Activated T-helper 1 cell treated with anti-CD3 and anti-CD28 coated beads, Interleukin-2, amount 50 U/mL, for 16 hours (primary cell): ENCODE measurements at places on chromosomes 7 and 10.
A peak's percentile ranks its signal among the peaks of the same experiment; 100 is the strongest.

GRCh38 chr10:77602231-77602912, 35.2 kb downstream of the KCNMA1 start:
- no peak for DNase-seq

DNA sequence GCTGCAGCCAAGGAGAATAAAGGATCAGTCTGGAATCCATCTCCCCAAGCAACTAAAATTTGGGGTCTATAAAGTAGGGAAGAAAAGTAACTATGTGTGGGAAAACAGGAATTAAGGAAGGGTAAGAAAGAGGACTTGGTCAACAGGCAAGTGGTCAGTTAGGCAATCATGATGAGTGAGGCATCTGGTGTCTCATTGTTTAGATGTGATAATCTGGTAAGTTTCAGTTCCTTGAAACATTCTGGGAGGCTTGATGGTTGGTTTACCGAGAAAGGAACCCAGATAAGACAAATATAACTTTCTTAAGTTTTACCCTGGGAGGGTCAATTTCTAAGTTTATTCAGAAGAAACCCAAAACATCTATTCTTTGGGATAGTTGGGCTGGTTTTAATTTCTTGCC, 22.3 kb downstream of the HYAL4 start:
- DNase-seq = no peak

DNA sequence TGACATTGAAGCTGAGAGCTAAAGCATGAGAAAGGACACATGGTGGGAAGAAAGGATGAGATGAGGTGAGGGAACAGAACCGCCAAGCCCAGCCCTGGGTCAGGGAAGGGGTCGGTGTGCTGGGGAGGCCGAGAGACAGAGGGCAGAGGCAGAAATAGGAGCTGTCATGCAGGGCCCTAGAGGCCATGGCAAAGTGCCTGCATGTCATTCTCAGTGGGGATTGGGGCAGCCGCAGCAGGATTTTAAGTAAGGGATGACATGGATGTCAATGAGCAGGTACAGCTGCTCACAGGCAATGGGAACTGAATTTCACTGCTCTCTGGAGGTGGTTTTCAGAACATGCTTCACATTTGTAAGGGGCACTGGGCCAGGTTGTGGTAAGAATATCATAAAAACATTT, 227.4 kb downstream of the RAB11FIP2 start:
- DNase-seq = no peak

- DNase-seq = no peak
Observed at GRCh38 chr10:43126759-43127424, 11.4 kb upstream of the CSGALNACT2 start.

GRCh38 chr7:155371884-155372781, 74.5 kb downstream of the INSIG1 start:
- DNase-seq = no peak

DNA sequence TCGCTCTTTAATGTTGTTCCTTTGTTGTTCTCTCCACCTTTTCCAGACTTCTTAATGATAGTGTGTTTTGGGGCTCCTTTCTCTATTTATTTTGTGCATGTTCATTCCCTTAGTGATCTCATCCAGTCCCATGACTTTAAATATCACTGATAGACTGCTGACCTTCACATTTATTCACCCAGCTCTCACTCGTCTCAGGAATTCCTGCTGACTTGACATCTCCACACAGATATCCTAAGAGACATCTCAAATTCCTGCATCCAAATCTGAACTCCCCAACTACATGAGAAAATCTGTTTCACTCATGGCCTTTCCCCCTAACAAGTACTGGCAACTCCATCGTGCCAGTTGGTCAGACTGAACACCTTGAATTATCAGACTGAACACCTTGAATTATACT, 111.2 kb downstream of the CTTNBP2 start:
- DNase-seq = no peak

DNA sequence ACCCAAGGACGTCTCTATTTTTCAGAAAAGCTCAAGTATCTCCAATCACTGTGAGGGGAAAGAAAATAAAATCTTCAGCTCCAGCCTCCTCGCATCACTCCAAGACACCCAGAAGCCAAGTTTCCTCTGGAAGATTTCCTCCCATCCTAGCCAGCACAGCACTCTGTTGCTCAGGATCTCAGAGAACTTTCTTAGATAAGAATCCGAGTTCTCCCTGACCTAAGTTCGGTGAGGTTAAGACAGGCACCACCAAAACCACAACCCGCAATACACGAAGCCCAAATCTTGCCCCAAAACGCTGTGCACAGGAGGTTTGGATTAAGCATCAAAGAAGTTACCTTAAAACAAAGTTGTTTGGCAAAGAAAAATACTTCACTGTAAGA, 4.2 kb downstream of the FAM53B start:
- no peak for DNase-seq

GRCh38 chr10:76717141-76717540, 920.5 kb downstream of the KCNMA1 start:
- no peak for DNase-seq

DNA sequence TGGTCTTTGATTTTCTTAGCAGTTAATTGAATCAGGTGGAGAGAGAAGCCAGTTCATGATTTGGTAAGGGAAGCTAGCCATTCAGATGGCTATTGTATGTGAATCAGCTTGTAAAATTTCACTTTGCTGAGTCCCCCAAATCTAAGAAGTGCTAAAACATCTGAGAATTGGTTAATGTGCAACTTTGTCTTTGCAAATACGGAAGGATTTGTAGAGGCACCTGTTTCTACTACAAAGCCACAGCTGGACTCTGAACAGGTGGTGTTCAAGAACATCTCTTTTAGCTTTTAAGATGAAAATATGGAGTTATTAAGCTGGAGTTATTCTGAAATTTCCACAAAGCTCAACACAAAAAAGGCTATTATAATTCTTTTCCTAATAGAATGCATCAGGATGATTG, 132.6 kb downstream of the VPS50 start:
- no peak for DNase-seq

GRCh38 chr7:1536743-1537534, 6.4 kb downstream of the MAFK start:
- no peak for DNase-seq

DNA sequence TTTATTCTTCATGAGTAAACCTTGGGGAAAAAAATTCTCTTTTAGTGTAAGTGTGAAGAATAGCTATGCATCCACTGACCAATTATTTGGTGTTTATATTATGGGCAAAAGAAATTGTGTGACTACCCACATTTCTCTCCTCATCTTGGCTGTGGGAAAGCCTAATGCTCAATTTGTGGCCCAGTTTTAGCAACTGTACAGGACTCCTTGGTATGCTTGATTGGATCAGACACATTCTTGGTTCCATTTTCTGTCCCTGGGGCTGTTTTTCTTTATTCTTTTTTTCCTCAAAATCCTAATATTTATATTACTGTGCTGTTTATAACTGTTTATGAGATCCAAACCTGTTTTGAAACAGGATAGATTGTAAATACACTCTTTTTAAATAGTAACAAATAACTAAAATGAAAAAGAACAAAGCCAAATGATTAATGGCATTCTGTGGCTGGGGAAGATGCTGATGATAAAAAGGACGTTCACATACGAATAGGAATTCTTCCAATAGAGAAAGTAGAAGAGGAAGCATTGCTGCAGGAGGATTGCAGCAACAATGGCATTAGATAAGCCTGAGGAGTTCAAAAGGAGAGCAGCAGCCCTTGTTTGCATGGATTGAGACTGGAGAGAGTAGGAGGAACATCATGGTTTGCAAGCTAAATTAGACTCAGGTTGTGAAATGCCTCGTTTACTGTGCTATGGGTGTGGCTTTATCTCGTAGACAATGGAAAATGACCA, 580.5 kb downstream of the INHBA start:
- DNase-seq = no peak

DNA sequence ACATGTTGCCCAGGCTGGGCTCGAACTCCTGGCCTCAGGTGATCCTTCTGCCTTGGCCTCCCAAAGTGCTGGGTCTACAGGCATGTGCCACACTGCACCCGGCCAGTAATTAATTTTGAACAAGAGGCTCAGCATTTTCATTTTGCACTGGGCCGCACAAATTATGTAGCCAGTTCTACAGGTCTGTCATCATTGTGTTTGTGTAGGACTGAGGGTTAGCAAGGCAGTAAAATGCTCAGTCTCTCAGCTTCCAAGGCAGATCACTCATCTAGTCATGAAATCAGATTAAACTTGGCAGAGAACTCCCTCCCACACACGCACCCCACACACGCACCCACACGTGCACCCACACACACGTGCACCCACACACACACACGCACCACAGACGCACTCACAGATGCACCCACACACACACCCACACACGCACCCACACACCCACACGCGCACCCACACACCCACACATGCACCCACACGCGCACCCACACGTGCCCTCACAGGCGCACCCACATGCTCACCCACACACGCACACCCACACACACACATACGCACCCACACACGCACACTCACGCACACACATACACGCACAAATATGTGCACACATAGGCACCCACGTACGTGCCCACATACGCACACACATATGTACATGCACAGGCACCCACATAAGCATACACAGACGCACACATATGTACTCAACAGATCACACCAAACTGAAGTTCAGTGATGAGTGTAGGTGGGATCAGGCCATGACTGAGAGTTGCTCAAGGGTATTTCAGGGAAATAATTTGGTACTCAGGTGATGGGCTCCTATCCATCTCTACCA, 27.8 kb upstream of the PROSER2 start:
- no peak for DNase-seq

DNA sequence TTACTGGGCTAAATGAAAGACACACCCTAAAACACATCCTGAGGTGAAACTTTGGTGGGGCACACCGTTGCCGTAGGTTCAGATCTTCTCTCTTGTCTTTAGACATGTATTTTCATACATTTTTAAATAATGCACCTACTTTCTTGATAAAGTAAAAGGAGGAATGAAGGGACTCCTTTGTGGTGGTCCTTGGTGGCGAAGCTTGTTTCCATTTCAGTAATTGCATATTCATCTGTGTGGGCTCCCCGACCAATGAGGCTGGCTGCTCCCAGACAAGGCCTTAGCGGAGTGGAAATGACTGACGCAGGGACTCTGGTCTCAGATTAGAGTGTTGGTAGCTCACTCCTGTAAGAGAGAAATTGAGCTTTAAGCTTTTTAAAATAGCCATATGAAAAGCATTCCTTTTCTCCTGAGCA, 815 bp downstream of the CCSER2 start:
- peak; percentile 36 for DNase-seq
